Amygdala (tissue), 56 donors: ENCODE measurements at places on chromosomes 3 and 15.

DNA sequence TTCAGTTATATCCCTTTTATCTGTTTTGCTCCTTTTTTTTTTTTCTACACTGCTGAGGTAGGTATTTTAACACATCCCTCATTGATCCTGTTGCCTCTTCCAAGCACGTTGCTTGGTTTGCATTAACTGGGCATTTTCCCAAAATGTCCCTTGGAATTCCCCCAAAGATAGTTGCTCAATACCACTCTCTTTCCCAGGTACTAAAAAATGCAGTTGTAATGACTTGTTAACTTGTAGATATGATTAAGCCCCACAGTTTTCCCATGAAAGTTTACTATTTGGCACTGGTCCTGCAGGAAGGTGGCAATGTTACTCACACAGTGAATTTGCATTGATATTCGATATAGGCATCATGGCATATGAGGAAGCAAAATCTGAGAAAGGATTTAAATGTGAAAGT lies 67.1 kb downstream of the GRM7 start:
- no peak for DNase-seq

DNA sequence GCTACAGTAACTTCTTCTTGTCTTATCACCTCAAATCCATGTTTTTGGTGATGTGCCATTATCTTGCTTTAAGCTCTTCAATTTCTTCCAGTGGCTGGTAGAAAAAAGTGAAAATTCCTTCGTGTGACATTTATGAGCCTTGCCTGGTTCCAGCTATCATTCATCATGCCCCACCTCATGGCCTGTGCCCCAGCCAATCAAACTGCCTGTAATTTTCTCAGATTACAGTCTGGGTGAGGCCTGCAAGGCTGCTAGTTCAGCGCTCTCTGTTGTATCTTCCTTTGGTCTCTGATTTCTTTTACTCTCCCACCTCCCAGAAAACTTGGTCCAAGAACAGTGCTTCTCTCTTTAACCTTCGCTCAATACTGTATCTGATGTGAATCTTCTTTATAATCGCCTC lies 249.3 kb upstream of the ZNF717 start:
- DNase-seq, result no peak

GRCh38 chr15:74326746-74327145 lies 40.7 kb downstream of the CYP11A1 start:
- DNase-seq, result no peak

- peak; percentile 8 for DNase-seq
Observed at GRCh38 chr3:72738752-72739530, 109.3 kb downstream of the SHQ1 start.

- DNase-seq, result peak; percentile 10
Observed at GRCh38 chr15:69074001-69074842, 59.7 kb downstream of the NOX5 start.

- no peak for DNase-seq
Observed at GRCh38 chr3:189726277-189726676, 95.1 kb downstream of the TP63 start.

GRCh38 chr3:94184781-94185180 lies 121.9 kb downstream of the NSUN3 start:
- DNase-seq, result no peak

DNA sequence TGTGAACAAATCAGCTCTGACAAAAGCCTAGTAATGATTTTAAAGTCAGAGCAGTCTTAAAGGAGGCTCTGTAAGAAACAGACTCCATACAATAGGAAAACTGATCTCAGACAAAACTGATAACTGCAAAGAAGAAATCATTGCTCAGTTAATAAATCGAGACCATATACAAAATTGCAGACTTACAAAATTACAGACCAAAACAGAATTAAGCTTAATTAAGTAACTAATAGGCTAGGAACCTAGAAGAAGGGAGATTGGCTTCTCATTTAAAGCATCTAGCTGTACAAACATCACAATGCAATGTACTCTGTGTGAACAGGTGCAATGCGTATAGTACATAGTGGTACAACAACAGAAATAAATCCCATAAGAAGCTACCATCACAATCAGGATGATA lies 46.3 kb downstream of the ZBTB20 start:
- no peak for DNase-seq

- DNase-seq, result no peak
Observed at GRCh38 chr15:40255033-40255432, 16.2 kb downstream of the PAK6 start.

DNA sequence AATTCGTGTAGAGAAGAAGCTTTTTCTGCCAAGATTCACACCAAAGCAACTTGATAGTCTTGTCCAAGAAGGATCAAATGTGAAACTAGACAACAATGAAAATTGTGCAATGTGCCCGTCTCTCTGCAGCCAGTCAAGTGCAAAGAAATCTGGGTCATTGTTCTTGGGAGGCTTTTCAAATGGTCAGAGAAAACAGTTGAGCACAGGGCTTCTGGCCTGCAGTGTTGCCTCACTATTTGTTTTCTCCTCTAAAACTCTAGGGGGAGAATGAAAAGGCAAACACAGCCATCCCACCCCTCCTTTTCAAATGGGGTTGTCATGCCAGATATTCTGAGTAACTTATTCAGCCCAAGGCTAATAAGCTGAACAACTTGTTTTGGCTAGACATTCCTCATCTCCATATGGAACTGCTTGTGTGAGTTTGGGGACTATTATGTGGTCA lies 417.6 kb upstream of the CDIN1 start:
- no peak for DNase-seq

DNA sequence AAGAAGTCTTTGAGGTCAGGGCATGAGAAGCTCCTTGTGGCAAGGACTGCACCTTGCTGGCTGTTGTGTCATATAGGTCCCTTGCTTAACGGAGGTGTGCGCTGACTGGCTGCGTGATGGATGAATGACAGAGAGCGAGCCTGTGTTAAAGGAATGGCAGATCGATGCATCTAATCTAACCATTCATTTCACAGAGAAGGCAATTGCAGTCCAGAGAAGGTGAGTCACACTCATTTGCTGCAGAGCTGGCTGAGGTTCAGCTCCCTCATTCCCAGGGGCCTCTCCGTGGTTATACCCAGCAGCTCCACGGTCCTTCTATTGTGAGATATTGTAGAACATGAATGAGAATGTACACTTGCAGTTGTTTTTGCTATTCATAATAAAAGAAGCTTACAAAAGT lies 289.3 kb downstream of the EPHB1 start:
- no peak for DNase-seq

DNA sequence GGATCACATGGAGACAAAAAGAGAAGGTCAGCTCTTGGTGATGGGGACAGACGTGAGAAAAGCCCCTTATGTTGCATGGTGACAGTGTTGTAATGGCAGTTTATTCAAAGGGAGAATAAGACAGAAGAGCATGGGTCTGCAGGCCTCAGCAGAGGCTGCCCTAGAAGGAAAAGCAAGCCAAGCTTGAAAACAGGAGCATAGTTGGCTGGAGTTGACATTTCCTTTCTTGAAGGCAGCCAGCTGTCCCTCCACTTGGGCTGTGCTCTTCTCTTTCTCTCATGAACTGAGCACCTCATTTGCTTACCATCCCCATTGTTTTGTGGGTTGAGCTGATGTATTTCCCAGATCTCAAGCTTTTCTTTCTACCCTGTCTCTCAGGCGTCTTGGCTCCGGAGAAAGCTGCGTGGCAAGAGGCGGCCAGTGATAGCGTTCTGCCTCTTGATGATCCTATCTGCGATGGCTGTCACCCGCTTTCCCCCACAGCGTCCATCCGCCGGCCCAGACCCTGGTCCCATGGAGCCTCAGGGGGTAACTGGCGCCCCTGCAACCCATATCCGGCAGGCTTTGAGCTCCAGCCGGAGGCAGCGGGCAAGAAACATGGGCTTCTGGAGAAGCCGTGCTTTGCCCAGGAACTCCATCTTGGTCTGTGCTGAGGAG lies 52.9 kb downstream of the GASK1A start:
- no peak for DNase-seq

GRCh38 chr3:194003114-194004057 lies 132.6 kb upstream of the HES1 start:
- DNase-seq, result no peak

DNA sequence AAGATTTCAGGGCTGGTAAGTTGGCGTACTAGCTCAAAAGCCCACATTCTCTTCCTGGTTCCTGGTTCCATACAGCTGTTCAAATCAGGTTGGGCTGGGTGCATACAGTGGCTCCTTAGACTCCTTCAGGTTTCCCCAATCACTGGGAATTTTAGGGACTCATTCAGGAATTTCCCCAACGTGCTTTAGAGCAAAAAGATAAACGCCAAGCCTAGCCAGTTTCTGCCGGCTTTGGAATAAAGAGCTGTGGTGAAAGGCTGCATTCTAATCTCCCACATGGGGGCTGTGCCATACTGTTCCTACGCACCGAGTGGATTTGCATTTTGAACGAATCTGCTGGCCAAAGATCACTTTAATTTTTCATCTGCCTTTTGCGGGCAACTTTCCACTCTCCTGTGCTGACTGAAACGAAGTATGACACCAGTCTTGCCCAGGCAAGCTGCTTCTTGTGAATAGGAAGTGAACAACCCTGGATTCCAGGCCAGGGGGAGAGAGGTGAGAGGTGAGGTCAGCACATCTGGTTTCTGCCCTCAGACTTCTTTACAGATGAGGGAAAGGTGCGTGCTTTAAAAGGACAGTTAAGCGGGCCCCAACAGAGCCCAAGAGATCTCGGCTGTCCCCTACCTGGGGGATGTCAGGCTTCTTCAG lies 184.2 kb upstream of the PDZRN3 start:
- DNase-seq, result no peak

DNA sequence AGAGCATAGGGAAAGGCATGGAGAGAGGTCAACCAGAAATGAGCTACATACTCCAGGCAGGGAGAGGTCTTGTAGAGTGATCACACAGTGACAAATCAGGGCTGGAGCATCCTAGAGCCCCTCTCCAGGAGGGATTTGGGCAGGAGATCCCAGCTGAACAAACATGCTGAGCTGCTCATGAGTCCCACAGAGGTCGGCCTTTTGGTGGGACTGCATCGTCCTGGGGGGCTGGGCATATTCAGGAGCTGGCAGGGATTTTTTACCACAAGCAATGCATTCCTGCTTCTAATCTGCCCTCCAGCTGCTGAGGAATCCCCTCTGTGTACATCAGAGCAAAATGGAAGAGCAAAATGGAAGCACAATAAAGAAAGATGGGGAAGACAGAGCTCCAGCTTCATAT lies 94.9 kb downstream of the NTRK3 start:
- DNase-seq, result no peak

GRCh38 chr15:31801152-31801551 lies 229.2 kb upstream of the CHRNA7 start:
- DNase-seq, result peak; percentile 45

- no peak for DNase-seq
Observed at GRCh38 chr3:107524326-107524840, 1.6 kb downstream of the BBX start.

- DNase-seq, result no peak
Observed at GRCh38 chr15:58666957-58667356, 82.5 kb downstream of the ADAM10 start.

DNA sequence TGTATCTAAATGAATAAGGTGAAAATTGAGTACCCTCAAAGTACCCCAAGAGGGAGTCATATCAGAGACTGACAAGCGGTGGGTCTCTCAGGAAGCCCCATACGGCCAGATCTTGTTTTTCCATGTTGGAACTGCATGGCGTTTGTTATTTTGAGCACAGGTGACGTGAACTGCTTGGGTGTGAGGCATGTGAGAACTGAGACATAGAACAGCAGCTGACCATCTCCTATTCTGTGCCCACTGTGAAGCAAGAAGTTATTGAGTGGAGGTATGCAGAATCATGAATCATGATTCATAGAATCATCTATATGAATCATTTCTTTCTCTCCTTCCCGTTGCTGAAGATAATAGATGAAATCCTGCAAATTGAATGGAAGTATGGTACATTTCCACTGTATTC lies 4.6 kb downstream of the VPS8 start:
- no peak for DNase-seq

- DNase-seq, result no peak
Observed at GRCh38 chr3:160637086-160637485, 39.9 kb upstream of the ARL14 start.

DNA sequence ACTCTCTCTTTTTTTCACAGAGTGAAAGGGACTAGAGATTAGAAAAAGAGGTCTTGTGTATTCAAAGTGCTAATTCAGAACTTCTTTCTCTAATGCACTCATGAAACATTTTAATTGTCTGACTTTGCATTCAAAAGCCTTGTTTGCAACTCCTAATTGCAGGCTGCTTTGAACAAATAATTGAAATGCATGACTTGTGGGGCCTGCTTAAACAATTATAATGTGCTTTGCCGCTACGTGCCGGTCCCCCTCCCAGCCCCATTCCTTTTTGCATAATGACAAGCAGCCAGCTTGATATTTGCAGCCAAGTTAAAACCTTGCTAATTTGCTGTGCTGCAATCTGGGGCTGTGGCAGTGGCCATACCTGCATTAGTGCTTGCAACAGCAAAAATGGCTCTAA lies 114.5 kb downstream of the FOXB1 start:
- no peak for DNase-seq

DNA sequence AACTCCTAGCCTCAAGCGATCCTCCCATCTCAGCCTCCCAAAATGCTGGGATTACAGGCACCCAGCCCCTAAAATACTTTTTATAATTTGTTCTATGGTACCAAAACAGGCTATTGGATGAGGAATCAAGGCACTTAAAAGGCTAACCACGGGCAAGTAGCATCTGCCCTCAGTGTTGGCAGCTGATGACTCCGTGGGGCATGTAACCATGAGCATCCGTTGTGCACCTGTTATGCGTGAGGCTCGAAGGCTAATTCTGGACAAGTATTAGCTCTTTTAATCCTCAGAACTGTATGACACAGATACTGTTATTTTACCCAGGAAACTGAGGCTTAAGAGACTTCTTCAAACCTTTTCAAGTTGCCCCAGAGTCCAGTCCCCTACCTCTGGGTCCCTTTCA lies 10.2 kb downstream of the WDR73 start:
- no peak for DNase-seq

DNA sequence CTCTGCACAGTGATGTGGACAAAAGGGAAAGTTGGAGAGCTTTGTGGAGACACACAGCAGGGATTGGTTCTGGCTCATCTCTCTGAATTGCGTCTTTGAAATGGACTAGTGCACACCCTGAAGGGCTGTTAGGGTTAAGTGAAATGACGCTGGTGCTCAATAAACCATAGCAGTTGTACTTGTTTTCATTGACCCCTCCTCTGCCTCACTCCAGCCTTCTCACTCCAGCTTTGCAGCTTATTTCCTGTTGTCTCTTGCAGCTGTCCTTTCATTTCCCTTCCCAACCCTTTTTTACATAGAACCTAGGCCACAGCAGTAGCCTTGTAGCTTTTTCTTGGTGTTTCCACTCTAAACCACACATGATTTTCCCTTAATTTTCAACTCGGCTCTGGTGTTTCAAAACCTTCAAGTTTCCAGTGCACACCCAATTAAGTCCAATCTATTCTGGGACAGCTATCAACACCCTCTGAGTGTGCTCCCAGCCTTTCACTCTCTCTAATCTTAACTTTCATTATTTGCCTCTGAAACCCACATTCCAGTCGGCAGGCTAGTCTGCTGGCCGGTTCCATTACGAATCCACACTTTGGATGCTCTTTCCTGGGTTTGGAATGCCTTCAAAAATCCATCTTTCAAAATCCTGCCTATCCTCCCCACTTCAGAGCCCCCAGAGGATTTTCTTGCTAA lies 6.4 kb downstream of the C3orf52 start:
- DNase-seq, result no peak

GRCh38 chr3:73475717-73476116 lies 149.0 kb downstream of the PDZRN3 start:
- no peak for DNase-seq

GRCh38 chr3:168077091-168077490 lies 18.6 kb downstream of the GOLIM4 start:
- no peak for DNase-seq
